ENCODE measurements at places on chromosomes 6 and 20.
A peak's percentile ranks its signal among the peaks of the same experiment; 100 is the strongest.

DNA sequence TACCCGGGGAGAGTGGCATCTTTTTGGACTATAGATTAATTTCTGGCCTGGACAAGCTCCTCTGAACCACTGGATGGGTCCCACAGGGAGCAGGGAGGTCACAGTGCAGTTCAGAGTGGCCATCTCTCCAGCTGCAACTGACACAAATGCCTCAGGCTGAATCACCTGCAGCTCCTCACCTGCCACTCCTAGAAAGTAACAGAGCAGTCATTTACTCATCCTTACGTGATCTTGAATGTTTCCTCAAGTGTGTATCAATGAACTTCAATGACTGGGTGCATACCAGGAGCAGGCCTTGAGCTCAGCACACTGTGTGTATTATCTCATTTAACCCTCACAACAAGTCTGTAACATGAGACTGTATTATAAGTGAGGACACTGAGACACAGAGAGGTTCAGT is 40.0 kb upstream of the SIRPG start:
- DNase-seq: no peak

GRCh38 chr6:45946887-45947286 is 68.8 kb downstream of the CLIC5 start:
- no peak for DNase-seq

DNA sequence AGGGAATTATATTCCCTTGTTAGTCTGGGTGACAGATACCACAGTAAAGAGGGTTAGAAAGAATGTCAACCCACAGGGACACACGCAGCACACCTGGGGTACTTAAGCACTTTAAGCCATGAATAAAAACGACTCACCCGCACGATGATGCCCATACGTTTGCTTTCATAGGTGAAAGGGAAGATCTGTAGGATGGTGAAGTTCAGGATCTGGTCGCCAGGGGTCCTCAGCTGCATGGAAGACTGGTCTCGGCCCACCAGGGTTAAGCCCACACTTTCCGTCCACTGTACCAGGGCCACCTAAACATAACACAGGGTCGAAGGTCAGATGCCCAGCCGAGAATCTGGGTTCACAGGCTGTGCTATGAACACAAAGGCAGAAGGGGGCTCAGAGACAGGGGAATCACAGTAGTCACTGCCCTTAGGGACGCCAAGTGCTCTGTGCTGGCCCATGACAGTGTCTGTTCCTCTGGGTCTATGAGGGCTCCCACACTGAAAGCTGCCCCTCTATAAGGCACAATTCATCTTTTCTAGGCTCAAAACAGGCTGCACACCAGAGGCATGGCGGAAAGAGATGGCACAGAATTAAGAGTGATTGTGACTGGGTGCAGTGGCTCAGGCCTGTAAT is 96.8 kb upstream of the NFATC2 start:
- DNase-seq: peak; percentile 44

DNA sequence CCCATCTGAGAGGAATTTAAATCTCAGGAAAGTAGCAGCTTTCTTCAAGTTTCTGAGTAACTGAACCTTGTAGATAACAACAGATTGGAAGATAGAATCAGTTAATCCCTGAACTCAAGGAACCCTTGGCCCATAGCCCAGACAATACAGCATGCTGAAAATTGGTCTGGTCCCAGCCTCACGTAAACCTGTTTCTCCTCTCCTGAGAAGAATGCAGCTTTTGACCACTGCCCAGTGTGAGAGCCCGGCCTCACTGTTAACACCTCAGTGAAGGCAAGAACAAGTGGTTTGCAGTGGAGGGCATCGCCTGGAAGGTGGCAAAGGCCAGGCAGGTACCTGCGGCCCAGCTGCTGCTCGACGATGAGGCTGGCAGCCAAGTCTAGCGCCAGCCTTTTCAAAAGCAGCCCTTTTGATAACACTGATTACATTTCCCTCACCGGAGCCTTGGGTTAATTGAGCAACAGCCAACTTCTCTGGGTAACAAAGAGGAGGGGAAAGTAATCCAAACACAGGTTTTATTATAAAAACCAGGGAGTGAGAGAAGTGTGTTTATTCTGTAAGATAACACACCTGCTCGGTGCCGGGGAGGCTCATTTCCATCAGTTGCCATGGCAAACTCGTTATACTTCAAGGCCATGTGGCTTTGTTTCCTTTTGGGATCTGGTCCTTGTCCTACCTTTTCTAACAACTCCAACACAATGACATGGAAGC is 54.0 kb downstream of the TRAF3IP2 start:
- DNase-seq: no peak

GRCh38 chr6:118869894-118870589 is 23.9 kb upstream of the ASF1A start:
- no peak for DNase-seq

GRCh38 chr6:48206091-48206490 is 95.1 kb upstream of the PTCHD4 start:
- DNase-seq: no peak

- no peak for DNase-seq
Observed at GRCh38 chr20:23629017-23629541, 8.7 kb downstream of the CST3 start.

DNA sequence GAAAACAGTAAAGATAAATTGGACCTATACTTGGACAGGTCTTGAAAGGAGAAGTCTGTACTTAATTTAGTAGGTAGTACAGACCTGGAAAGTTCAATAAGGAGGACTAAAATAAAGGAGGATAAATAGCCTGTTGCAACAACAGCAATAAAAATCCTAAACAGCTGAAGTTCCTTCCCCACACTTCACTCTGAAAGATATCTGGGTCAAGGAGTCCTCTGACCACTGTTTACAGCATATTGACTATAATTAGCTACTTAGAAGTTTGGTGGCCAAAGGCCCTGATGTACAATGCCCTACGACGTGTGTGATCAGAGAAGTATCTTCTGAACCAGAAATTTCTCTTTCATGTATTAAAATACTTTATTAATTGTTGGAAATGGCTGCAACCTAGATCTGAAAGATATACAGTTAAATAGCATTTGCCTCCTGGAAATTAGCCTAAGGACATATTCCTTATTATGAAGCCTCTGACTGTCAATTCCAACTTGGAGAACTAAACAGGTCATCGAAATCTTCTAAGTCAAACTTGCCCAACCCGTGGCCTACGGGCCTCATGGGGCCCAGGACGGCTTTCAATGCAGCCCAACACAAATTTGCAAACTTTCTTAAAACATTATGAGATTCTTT is 82.8 kb downstream of the KIF13A start:
- no peak for DNase-seq

GRCh38 chr6:34018026-34018425 is 127.9 kb downstream of the GRM4 start:
- DNase-seq: no peak

DNA sequence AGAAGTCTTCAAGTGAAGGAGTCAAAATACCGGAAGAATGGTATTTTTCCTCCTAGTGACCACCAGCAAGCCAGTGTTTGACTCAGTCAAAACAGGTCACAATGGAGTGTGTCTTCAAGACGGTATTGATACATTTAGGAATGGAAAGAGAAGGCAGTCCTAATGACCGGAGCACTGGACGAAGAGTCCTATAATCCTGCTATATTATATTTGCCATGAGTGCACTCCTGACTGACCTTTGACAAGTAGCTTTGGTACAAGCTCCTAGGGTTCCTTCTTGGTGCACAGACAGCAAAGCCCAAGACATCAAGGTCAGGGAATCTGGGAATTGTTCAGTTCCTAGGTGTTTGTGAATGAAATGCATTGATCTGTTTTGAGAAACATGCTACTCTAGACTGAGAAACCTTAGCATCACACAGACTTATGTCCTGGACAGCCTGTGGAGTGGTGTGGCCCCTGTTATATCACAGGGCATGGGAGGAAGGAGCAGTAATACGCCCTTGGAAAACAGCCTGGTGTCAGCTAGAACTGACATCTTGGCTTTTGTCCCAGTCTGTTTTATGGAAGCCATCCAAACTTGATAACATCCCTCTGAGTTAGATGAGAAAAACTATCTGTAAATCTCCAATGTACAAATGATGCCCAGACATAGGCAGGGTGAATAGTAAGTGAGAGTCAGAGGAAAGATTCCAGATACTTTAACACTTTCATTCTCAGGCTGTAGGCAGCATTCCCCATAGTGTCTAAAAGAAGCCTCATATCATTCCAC is 18.5 kb downstream of the NOX3 start:
- DNase-seq: no peak

DNA sequence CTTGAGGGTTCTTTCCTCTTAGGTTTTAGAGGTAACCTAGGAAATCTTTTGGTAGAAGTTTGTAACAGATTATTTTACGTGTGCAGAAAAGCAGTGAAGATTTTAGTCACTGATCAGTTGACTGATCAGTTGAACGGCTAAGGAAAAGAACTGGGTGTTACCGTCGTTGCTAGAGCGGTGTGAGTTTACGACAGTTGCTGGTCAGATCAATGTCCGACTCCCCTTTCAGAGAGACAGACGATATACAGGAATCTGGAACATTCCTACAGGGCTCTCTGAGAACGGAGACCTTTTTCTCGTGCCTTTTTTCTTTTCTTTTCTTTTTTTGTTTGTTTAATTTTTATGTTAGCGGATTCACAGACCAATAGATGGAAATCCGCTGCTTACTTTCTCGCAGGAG is 132.1 kb upstream of the ZNF184 start:
- no peak for DNase-seq

DNA sequence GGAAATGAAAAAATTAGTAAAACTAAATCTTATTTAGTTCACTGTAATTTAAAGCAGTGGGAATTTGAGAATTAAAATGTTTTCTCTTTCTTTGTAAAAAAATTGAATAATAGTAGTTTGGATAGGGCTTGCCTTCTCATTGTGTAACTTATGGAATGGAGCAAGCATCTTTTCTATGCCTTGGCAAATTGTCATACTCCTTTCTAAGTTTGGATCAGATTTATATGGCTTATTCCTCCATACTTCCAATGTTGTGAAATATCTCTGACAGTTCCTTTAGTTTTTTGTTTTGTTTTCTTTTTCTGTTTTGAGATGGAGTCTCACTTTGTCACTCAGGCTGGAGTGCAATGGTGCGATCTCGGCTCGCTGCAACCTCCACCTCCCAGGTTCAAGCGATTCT is 176.4 kb downstream of the SAMD5 start:
- no peak for DNase-seq

DNA sequence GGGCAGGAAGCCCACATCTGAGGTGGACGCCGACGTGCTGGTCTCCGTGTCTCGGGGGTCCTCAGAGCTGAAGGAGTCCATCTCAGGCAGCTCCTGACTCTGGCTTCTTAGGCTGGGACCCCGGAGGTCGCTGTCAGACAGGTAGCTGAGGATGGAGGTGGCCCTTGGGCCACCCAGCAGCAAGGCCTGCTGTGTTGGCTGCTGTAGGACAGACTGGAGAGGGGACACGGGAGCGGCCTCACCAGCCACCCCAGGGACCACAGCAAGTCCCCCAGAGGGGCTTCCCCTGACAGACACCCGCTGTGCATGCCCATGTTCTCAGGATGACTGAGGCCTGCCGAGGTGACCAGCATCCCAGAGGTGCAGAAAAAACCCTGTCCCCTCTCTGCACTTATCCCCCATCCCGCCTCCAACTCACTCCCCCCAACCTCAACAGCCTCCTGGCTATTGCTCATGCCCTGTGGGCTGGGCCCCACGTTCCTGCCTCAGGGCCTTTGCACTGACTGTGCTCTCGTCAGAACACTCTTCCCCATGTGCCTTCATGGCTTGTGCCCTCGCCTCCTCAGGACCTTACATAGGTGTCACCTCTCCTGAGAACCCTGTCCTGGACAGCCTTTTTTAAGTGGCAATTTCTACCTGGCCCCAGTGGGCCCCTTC is 88.8 kb downstream of the RIPOR3 start:
- no peak for DNase-seq

DNA sequence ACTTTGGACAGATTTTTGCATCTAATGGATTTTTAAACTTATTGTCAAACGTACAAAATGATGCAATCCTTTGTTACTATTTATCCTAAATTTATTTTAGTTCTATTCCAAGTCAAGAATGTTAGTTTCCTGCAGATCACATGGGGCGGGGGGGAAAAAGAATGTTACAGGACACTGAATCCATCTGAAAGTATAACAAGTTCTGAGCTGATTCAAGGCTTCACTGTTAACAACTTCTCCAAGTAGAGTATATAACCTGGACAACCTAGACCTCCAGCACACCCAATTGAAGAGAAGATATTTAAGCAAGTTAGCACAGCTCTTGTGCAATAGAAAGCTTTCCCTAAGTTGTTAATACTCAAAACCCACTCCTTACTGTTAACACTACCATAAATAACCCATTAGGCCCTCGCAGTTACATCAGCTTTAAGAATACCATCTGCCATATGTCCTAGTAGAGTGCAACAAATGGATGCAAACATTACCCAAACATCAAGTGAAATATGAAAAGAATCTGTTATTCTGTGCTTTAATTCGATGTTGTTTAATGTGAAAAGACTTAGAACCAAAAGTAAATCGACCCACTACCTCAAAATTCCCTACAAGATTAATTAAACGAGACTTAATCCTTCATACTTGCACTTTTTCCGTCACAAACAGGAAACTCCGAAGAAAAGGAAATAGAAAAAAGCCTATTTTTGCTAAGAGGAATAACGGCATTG is 1.3 kb downstream of the SEC63 start:
- DNase-seq: no peak

DNA sequence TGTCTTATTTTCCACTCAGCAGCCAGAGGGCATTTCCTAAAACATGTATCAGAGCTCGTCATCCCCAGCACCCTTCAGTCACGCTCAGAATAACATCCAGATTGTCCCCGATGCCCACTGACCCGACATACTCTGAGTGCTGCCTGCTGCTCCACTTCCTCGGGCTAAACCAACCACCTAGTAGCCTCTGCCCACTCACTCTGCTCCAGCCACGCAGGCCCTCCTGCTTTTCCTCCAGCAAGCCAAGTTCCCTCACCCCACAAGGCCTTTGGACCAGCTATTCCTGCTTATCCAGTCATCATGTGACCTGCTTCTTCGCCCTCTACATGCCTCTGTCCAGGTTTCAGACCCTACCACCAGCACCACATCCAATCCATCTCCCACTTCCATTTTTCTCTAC is 454.2 kb downstream of the CD83 start:
- DNase-seq: no peak

GRCh38 chr6:2958776-2959175 is 12.6 kb downstream of the SERPINB6 start:
- DNase-seq: no peak

GRCh38 chr6:165566088-165566828 is 96.8 kb downstream of the PDE10A start:
- no peak for DNase-seq
